Stimulated activated CD8-positive, alpha-beta memory T cell treated with anti-CD3 and anti-CD28 coated beads, Interleukin-4, amount 100 ng/mL, for 1 hour (primary cell): ENCODE measurements at places on chromosomes 7 and 10.

- DNase-seq: no peak
These were observed 4.4 kb downstream of the SH2D4B start for GRCh38 chr10:80542053-80542452.

DNA sequence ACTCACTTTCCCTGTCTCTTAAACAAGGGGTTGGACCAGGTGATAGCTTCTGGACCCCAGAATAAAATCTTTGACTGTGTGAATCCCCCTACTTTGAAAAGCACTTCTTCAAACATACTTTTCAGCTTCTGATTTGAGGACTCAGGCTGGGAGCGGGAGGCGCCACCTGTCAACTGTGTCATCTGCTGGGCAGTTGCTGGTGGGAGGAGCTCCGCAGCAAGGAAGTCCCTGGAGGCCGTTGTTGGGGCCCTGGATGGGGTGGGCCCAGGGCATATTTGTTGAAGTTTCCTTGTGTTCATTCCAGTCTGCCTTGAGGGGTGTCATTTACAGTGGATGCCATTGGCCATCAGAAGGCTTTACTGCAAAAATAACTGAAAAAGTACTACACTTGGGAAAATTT is 197.7 kb downstream of the CCDC3 start:
- no peak for DNase-seq

- no peak for DNase-seq
These were observed 61.0 kb downstream of the RASGEF1A start for GRCh38 chr10:43205681-43206390.

GRCh38 chr10:35152992-35153391 is 26.3 kb downstream of the CREM start:
- DNase-seq: no peak

- DNase-seq: no peak
These were observed 216.9 kb downstream of the POLR1F start for GRCh38 chr7:19491821-19492452.

- no peak for DNase-seq
These were observed 2.4 kb downstream of the CH25H start for GRCh38 chr10:89204621-89205185.

GRCh38 chr7:32318300-32319011 is 171.7 kb downstream of the LSM5 start:
- DNase-seq: no peak

DNA sequence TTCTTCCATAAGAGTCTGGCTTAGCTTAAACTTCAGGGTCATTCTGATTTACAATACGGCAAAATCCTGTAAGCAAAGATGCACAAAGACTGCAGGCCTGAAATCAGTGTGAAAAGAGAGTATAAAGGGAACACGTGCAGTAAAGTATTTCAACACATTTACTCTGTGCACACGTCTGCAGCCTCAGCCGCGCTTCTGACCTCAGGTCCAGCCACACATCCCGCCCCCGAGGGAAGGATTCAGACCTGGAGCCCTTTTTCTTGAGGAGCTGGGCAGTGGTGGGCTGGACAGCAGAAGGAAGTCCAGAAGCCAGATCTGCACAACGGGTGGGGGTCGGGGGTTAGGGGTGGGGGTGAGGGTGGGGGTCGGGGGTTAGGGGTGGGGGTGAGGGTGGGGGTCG is 58.9 kb upstream of the FAM20C start:
- DNase-seq: no peak

DNA sequence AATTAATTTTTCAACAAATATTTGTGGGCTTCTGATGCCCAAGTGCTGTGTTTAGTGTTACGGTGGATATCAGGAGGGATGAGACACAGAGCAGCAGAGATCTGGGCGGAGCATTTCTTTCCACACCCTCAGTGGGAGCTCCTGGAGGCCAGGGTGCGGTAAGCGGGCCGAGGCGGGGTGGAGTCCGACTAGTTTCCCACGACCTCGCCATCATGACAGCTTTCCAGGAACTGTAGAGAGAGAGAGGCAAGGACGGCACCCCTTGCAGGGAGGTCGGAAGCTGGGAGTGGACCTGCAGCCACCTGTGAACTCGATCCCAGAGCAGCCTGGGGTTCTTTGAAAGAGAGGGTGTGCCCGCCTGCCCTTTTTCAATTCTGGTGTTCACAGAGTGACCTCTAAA is 128.2 kb downstream of the ACTR3B start:
- DNase-seq: no peak

DNA sequence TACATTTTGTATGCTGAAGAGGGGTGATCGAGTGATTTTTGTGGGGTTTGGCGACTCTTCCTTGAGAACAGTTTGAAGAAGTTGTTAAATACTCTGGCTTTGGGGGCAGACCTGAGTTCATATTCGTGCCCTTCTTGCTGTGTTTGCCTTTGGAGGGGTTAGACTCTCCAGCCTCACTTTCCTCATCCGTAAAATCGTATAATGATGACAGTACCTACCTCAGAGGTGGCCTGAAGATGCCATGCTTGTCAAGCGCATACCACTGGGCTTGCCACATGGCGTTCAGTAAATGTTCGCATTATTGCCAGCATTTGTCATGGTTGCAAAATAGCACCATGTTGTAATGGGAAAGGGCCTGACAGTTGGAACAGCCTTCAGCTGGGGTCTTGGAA is 1.3 kb downstream of the STK17A start:
- no peak for DNase-seq

DNA sequence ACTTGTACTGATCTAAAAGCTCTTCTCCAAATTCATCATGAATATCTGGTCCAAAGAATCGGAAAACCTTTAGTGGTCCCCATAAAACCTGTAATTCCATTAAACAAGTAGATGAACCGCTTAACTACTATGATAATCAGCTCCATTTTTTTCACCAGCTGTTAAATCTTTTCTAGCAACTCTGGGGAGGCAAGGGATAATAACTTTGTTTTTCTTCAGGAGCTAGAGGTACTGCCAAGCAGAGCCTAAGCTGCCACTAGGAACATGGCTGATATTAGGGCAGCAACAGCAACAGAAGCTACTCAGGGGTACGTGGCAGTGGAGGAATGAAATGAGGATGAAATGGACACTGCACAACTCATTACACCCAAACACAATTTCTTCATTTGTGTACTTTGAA is 138.0 kb downstream of the SRPK2 start:
- no peak for DNase-seq

GRCh38 chr10:106582291-106582690 is 582.2 kb downstream of the SORCS1 start:
- no peak for DNase-seq

DNA sequence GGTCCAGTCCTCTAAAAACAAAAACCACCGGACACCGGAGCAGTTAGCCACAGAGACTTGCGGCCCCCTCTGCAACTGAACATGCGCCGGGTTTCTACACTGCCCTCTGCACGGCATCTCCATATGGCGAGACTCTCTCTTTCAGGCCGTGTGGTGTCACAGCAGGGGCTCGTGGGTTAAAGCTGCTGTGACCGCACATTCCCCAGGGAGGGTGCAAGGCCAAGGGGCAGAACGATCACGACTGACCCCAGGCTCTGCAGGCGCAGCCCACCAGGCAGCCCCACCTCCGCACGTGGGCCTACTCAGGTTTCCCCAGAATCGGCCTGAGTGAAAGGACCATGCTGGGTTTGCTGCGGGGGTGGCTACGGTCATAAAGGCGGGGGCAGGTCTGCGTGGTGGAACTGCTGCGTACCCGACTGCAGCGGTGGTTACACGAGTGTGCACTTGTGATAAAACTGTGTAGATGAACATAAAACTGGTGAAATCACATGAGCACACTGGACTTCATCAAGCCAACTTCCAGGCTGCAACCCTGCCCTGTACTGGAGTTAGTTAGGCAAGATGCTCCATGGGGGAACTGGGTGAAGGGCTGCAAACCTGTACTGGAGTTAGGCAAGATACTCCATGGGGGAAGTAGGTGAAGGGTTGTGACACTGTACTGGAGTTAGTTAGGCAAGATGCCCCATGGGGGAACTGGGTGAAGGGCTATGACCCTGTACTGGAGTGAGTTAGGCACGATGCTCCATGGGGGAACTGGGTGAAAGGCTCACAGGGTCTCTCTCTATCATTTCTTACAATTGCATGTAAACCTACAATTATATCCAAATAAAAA is 81.4 kb upstream of the PPP2R2D start:
- DNase-seq: no peak

- no peak for DNase-seq
These were observed 1.8 kb upstream of the HOXA10 start for GRCh38 chr7:27175626-27176523.

- DNase-seq: no peak
These were observed 6.0 kb downstream of the RBM48 start for GRCh38 chr7:92534572-92534971.

DNA sequence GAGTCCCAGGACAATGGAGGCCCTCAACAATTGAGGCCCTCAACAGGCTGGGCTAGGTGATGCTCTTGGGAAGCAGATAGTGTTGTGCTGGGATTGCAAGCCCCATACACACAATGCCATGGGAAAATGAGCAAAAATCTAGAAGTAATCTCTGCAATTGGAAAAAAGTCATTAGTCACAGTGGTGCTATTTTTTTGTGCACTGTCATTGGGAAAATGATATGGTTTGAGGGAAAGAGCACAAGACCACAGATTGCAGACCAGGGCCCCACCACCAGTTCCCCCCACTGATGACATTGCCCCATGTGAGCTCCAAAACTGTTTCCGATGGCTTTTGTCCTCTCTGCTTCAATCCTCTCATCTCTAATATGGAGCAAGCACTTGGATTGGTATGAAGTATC is 1.9 kb downstream of the KCTD7 start:
- no peak for DNase-seq

DNA sequence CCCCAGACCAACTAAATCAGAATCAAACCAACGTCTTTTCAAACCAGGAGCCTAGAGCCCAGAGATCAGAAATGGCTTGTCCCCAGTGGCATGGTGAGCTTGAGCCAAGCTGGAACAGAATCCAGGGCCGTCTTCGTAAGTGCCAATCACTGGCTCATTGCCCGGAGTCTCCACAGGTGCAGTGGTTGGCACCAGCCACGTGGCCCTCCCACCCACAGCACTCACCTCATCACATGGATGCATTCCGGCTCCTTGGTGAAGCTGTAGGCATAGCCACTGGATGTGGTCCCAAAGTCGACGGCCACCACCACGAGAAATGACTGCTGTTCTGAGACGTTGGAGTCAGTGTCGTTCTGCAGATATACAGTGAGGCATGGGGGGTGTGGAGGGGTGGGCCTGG is 37.4 kb downstream of the HSPA12A start:
- DNase-seq: no peak

- no peak for DNase-seq
These were observed 174.0 kb downstream of the GFRA1 start for GRCh38 chr10:116099023-116099420.

DNA sequence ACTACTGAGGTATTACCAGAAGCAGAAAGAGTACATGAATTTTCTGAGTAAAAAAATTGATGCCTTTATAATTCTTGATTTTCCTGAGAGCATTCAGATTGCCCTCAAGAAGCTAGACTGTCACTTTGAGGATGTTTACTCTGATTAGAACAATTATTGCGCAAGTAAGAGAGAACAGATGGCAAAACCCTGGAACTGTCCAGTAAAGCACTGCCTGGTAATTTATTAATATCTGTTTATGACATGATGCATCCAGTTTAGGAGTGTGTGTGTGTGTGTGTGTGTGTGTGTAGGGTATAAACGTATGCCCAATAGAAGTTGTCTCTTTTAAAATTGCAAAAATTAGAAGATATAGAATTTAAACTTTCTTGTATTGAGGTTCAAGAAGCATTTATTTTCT is 379.7 kb downstream of the PHTF2 start:
- no peak for DNase-seq

- DNase-seq: no peak
These were observed 20.0 kb downstream of the LRRD1 start for GRCh38 chr7:92158660-92159575.

DNA sequence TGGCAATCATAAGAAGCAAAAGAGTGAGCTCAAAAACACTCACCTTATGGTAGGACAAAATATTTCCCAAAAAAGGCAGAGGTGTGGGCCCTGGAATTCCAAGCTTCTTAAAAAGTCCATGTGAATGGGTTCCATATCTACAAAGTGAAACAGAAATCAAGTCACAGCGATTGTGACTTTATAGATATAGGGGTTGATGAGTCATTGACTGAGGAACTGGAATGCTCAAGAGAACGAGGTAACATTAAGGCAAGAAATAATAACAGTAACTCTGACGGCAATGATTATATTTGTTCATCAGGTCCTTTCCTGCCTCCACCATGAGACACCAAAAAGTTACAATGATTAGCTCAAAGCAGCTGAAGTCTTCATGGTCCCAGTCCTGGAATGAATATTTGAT is 4.0 kb downstream of the CYP3A4 start:
- no peak for DNase-seq

DNA sequence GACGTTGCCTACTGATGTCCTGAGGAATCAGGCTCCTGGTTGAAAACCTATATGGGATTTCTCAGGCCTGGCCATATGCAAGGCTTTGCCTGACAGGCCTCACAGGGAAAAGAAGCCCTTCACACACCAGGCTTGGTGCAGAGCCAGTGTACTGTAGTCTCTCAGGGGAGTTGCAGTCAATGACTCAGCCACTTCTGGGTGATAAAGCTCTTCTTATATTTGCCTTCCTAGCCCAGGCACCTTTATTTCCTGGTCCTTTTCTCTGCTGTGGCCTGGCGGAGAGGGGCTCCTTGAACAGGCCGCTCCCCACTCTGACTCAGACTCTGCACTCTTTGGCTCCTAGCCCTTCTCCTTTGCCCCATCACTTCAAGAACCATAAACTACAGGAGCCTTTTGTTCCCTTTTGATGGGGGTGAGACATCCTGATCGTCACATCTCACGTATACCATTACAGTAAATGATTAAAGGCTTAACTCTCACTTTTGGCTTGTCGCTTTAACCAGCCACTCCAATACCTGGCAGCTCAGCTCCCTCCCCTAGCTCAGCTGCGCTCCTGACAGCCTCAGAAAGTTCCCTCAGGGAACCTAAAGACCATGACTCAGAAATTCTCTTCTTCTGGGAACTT is 33.5 kb downstream of the DPY19L1 start:
- no peak for DNase-seq

GRCh38 chr7:24835643-24836042 is 78.4 kb upstream of the GSDME start:
- no peak for DNase-seq

- no peak for DNase-seq
These were observed 173.0 kb upstream of the NEBL start for GRCh38 chr10:21069929-21070700.

DNA sequence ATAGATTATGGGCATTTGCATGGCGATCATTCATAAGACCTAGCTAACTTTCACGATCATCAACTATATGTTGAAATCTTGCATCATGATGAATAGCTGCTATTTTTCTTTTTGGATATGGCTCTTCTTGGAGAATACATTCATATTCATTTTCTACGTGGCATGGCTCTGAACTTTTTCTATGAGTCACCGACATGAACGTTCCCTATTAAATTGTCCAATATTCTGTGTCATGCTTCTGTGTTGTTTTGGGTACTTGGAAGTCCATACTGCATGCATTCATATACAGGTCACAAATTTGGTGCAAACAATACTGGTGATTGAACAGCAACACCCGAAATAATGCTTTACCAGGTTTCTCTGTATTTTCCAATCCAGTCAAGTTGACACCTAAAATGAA is 37.9 kb upstream of the ANKRD1 start:
- no peak for DNase-seq

DNA sequence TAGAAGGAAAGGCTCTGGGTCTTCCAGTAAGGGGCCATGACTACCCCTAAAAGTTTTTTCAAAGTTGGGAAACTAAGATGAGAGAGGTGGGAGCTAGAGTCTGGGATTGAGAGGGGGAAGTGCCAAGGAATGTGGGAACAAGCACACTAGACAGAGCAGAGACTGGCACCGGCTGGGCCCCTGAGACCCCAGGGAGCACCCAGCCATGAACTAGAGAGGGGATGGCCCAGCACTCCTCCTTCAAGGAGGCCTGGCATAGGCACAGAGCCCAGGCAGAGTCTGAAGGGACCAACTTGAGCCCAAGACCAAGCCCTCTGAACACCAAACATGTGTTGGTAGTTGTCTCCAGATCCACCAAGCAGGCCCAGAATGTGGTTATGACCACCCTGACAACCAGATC is 119.0 kb downstream of the GRID1 start:
- DNase-seq: no peak
